ENCODE measurements at places on chromosomes 4 and X.

GRCh38 chrX:331151-331824, 12.7 kb upstream of the GTPBP6 start:
- DNase-seq, result no peak

GRCh38 chr4:95580226-95580625, 31.5 kb upstream of the UNC5C start:
- DNase-seq, result no peak

DNA sequence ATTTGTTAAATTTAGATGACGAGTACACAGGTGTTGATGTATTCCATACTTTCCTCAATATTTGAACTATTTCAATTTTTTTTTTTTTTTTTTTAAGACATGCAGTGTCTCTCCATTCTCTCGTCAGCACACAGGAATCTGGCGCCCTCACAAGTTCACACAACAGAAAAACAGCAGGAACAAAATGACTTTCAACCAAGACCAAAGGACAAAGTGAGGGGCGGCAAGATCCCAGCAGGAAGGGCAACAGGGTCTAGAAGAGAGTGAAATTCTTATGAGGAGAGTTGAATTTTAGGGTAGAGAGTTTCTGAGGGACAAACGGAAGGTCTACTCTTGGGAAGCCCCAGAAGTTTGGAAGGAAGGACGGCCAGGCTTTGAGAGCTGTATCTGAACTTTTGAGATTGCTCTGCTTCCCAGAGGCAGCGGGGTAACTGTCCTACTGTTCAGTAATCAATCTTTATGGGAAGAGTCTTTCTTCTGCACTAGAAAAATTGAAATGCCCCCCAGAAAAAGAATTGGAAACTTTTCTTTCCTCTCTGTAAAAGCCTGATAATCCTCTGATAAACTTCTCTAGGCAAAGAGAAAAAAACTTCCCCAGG, 760.2 kb downstream of the RAB28 start:
- no peak for DNase-seq

- no peak for DNase-seq
These were observed 31.0 kb downstream of the RAB40A start for GRCh38 chrX:103488332-103488731.

GRCh38 chr4:4968161-4968725, 51.0 kb downstream of the CYTL1 start:
- no peak for DNase-seq

DNA sequence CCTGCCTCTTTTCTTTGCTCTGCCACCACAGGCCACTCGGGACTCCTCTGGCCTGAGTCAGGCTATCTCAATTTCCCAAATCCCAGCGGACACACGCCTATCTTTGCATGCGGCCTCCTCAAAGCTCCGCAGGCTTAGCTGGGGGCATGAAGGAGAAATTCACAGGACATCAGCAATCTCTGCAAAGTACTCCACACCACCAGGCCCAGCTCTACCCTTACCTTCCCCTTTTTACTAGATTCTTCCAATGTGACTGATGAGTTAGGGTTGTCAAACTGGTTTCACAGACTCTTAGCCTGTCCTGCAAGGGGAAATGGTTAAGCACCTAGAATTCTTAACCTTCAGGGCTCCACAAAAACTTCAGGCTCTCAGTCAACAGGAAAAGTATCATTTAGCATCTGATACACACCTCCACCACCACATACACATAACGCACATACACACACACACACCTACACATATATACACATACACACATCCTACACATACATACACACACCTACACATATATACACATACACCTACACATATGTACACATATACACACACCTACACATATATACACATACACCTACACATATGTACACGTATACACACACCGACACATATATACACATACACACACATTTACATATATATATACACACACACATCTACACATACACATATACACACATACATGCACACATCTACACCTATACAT, 349.1 kb downstream of the ANK2 start:
- DNase-seq, result no peak

All from uterus (tissue), 4 donors.